ENCODE measurements at places on chromosomes 7 and 10.

DNA sequence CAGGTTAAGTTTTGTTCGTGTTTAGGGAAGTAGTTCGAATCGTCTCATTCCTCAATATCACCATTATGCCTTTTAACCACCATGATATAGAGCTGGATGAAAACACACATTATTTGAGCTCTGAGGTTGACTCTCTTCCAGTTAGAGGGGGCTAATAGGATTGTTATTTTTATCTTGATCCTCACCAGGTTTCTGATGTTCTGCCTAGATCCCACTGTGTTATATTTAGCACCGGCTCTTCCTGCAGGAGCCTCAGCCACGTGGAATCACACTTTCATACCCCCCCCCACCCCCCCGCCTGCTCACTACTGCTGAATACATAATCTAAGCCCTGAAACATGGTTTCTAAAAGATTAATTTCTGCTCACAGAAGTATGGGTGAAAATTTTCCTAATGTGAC lies 88.3 kb downstream of the NRCAM start:
- DNase-seq, result no peak

GRCh38 chr10:124287791-124288190 lies 130.9 kb downstream of the OAT start:
- DNase-seq, result no peak

- DNase-seq, result no peak
Observed at GRCh38 chr10:105592468-105592867, 951.4 kb downstream of the SORCS3 start.

GRCh38 chr10:130570074-130570473 lies 433.9 kb downstream of the GLRX3 start:
- DNase-seq, result no peak

GRCh38 chr7:51013861-51014511 lies 231.3 kb upstream of the GRB10 start:
- DNase-seq, result no peak

- DNase-seq, result no peak
Observed at GRCh38 chr10:103197903-103198302, 4.8 kb upstream of the NT5C2 start.

- no peak for DNase-seq
Observed at GRCh38 chr7:74256491-74257408, 2.6 kb upstream of the RFC2 start.

- no peak for DNase-seq
Observed at GRCh38 chr7:67671006-67671548, 674.4 kb downstream of the TYW1 start.

DNA sequence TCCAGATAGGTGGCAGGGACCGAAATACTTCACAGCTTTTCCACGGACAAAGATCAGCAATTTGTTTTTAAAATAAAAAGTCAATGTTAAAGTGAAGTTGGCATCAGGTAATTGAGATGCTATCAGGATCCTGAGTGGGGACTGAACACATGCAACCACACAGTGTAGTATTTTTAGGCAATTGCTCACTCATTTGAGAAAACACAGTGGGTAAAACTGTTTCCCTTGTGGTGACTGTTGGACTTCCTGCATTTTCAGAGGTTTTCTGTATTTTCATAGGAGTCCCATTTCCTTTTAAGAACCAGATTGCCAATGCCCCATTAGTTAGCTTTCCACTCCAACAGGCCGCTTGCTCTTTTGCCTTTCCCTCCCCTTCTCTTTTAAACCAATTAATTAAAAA lies 159.5 kb upstream of the ZNF32 start:
- no peak for DNase-seq

GRCh38 chr10:8768852-8769251 lies 714.4 kb downstream of the GATA3 start:
- no peak for DNase-seq

DNA sequence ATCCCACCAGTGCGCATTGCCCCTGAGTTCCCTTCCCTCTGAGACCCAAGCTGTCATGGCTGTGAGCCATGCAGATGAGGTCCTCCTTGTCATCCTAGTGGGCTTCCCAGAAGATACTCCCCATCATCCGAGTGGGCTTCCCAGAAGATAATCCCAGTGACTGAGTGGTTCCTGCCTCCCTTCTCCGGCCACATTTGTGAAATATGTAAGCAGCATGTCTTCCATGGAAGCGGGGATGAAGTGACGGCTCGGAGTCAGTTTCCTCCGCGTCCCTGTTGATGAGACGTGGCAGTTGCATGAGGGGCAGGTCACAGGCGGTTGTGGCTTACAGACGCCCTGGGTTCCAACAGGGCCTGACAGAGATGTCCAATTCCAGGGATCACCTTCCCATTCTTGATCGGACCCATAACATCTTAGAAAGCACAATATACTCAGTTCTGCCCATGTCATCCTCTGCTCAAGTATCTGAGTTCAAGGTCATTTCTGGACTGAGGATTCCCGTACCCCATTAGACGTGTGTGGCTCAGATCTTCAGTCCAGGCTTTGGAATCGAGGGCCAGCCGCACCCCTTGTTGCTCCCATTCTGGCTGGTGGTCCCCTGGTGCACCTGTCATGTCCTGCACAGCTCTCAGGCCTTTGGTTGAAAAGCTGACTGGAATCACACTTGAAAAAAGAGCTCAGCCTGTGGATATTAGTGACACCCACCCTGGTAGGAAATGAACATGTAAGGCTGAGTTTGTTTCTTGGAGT lies 166.9 kb downstream of the PTPRN2 start:
- no peak for DNase-seq

DNA sequence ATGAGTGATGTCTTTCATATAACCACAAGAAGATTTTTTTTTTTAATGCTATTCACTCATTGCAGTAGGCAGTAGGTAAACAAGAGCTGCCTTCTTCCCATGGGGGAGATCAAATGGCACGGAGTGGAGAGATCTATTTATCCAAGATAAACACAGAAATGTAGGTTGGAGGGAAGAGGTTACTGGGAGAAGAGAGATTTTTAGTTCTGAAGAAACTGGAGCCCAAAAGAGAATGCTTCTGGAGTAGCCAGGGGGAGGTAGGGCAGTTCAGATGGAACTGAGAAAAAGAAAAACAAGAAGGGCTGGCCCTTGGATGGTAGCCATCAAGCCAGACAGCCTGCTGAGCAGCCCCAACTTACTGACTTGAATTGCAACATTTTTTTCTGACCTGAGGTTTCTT lies 270.1 kb upstream of the TPK1 start:
- DNase-seq, result no peak

- DNase-seq, result no peak
Observed at GRCh38 chr7:140738280-140738679, 41.8 kb downstream of the NDUFB2 start.

DNA sequence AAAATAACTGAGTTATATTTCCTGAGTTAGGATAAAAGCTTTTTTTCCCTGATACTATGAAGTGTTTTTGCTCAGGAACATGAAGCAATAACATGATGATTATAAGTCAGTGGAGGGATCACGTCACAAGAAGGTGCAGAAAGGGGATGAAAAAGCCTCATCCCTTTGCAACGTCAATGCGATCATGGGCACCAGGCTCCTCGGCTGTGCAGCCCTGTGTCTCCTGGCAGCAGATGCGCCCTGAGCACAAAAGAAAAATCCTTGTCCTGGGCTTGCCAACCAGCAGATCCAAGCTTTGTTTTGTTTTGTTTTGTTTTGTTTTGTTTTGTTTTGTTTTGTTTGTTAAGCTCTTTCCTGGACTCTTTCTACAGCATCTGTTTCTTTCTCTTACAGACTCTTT lies 103.5 kb upstream of the PRSS1 start:
- DNase-seq, result no peak

DNA sequence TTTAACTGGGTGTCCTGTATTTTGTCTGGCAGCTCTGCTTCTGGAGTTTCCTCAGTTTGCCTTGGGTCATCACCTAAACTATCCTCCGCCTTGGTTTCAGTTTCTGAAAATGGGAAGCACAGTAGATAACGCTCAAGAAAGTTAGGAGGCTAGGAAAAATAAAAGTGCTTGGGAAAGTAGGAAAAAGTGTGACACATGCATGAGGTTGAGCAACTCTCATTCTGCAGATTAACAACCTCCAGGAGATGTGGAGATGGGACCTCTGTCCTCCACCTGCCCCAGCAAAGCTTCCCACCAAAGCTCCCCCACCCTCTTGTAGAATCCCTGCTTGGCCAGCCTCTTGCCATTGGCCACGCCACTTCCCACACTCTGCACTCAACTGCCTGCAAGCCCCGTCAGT lies 13.1 kb upstream of the ZCCHC24 start:
- DNase-seq, result no peak

GRCh38 chr7:2876031-2876731 lies 32.1 kb upstream of the GNA12 start:
- DNase-seq, result peak; percentile 88

- peak; percentile 41 for DNase-seq
Observed at GRCh38 chr7:66265566-66265965, 60.4 kb downstream of the TPST1 start.

DNA sequence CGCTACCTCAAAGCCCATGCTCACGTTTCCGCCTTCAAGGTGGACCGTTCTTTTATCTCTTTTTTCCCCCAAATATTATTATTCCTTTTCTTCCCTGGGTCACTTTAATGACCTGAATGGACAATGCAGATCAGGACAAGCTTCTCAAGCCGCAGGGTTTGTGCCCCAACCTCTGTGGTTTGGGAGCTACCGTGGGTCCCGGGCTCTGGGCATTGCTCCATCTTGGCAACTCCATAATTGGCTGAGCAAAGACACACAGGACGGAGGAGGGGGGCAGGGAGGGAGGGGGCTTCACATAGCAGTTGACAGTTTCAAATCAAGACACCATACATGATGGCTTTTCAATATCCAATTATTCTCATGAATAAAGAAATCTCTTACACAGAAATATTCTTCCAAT lies 308.1 kb upstream of the FZD8 start:
- no peak for DNase-seq

Data from NCI-H226 (cell line).